T-cell (primary cell): ENCODE measurements at places on chromosomes 16 and 17. TPM values are rescaled to one million over a fixed set of nuclear protein-coding genes. Genes with fewer than 3 reads are reported as not detected.

Gene ZFPM1
- 38.4 TPM for total RNA-seq

Gene C17orf78
- total RNA-seq, result not detected

Gene GFAP
- total RNA-seq, result not detected

Gene KRTAP4-4
- not detected for total RNA-seq

Gene GINS2
- 3.7 TPM for total RNA-seq

- no peak for DNase-seq
These were observed 366.2 kb upstream of the TNRC6C start for GRCh38 chr17:77592106-77592865.

GRCh38 chr16:31532896-31533295, 5.2 kb downstream of the AHSP start:
- no peak for DNase-seq

DNA sequence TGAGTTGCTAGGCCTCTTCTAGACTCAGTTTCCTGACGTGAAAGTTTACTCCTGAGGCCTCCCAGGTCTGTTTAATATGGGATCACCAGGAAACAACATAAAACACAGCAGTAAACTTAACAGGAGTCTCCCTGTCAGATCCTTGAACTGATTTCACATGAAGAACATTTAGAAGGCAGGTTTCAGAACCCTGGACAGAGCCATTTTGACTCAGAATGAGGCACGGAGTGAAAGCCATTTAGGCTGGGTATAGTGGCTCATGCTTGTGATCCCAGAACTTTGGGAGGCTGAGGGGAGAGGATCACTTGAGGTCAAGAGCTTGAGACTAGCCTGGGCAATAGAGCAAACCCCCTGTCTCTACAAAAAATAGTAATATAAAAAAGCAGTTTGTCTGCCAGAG, 289.1 kb downstream of the CA10 start:
- no peak for DNase-seq

GRCh38 chr16:265711-266110, 10.0 kb downstream of the RGS11 start:
- no peak for DNase-seq

GRCh38 chr17:61720016-61720795, 129.2 kb upstream of the NACA2 start:
- DNase-seq, result no peak

DNA sequence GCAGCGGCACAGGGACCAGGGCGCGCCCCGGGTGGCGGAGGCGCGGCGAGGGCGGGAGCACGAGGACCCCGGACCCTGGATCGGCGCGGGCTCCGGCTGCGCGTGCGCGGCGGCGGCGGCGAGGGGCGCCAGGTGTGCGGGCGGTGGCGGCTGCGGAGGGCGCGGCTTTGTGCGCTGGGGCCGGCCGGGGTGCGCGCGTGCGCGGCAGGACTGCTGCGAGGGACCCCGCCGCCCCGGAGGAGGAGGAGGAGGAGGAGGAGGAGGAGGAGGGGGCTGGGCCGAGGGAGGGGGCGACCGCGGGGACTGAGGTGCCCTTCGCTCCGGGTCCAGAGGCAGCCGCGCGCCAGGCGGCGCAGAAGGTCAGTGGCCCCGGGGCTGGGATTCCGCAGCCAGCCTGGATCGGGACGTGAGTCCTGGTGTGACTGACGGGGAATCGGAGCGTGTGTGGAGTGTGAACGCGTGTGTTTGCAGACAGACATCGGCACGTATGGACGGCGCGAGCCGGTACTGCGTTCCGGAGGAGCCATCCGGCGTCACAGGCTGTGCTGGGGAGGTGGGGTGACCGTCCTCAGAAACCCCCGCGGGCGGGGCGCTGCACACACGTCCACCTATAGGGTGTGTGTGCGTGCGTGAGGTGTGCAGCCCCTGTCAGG, 19.5 kb upstream of the RAP1GAP2 start:
- no peak for DNase-seq

- DNase-seq, result no peak
These were observed 178.4 kb upstream of the HSBP1 start for GRCh38 chr16:83629426-83629825.

DNA sequence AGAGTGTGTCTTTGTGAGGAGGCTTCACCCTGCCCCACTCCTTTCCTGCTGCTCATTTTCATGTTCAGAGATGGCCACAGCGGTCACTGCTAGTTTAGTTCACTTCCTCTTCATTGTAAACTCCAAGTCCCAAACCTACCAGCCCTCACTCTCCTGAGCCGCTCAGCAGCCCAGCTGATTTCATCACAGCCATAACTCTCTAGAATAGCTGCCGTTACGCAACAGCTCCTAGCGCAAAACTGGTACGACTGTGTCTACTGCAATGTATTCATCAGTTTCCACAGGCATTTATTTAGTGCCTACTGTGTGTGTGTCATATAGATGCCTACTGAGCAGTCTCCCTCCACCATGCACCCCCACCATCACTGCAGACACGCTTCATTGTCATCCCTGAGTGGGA, 233.5 kb upstream of the RPL38 start:
- no peak for DNase-seq

- no peak for DNase-seq
These were observed 276.8 kb downstream of the SEC14L1 start for GRCh38 chr17:77417575-77417974.

DNA sequence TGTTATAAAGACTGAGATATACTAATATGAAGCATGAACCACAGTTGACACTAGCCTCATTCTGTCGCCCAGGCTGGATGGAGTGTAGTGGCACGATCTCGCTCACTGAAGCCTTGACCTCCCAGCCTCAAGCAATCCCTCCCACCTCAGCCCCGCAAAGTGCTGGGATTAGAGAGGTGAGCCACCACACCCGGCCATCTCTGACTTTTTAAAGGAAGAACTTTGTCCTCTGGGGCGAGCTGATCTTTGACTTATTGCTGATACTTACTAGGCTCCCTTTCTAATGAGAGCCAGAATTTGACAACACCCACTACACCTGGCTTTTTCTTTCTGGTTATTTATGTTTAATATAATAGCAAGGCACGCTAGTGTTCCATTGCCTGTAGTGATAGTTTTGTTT, 57.2 kb downstream of the CLEC16A start:
- no peak for DNase-seq

DNA sequence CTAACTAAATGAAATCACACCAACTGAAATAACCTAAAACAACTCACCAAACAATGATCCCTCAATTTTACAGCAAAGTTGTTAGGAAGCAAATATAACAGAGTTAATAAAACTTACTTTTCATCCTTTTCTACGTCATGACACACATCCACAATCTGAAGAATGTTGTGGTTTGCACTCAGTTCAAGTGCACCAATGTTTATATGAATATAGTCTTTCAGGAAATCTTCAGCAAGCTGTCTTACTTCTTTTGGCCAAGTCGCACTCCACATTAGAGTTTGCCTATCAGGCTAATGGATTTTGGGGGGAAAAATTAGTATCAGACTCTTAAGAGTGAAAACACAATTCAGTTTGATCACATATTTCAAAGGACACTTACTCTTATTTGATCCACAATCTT, 3.3 kb downstream of the DDX5 start:
- DNase-seq, result no peak

DNA sequence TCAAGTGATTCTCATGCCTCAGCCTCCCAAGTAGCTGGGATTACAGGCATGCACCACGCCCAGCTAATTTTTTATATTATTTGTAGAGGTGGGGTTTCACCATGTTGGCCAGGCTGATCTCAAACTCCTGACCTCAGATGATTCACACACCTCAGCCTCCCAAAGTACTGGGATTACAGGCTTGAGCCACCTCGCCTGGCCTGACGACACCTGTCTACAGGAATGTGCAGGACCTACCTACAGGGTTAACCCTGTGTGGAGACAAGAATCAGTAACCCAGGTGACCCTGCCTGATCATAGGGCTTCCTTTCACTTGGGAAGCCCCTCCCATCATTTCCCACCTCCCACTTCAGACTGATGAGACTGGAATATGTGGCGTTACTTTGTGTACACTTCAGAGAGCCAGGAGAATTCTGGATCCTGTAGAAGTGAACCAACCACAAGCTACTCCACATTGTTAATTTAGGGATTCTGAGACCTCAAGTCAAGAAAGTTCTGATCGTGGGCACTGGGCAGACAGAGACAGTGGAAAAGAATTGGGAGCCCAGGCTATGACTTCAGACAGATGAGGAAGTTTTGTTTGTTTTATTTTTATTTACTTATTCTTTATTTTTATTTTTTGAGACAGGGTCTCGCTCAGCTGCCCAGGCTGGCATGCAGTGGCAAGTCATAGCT, 5.7 kb upstream of the MILR1 start:
- no peak for DNase-seq

DNA sequence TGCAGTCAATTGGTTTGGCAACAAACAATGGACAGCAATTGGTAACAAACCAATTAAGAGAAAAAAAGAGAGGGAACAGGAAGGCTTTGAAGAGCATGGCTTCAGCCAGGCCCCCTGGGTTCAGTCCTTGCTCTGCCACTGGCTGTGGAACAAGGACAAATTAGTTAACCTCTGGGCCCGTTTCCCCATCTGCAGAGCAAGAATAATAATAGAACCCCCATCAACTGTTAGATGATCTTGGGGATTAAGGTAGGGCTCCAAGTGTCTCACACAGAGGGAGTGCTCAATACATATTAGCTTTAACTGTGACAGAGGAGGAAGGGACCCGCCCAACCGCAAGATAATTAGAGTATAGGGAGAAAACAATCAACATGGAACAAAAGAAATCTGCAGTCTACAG, 55.2 kb downstream of the PECAM1 start:
- no peak for DNase-seq

DNA sequence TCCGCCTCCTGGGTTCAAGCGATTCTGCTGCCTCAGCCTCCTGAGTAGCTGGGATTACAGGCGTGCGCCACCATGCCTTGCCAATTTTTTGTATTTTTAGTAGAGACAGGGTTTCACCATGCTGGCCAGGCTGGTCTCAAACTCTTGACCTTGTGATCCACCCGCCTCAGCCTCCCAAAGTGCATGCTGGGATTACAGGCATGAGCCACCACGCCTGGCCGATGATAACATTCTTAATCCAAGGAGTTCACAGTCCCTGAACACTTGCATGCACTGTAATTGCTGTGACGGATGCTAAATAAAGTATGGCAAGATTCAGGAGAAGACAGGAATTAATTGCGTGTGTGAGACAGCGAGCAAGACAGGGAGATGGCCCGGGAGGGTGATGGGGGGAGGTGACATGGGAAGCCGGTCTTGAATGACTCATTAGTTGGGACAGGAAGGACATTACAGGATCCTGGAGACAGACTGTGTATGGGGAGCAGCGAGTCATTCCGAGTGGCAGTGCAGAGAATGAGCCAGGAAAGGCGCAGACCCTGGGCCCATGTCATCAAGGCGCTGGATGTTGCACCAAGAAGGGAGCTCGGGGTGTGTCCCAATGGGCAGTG, 6.7 kb downstream of the ABCA3 start:
- DNase-seq, result no peak

GRCh38 chr17:6862825-6863224, 31.3 kb upstream of the TEKT1 start:
- DNase-seq, result no peak

DNA sequence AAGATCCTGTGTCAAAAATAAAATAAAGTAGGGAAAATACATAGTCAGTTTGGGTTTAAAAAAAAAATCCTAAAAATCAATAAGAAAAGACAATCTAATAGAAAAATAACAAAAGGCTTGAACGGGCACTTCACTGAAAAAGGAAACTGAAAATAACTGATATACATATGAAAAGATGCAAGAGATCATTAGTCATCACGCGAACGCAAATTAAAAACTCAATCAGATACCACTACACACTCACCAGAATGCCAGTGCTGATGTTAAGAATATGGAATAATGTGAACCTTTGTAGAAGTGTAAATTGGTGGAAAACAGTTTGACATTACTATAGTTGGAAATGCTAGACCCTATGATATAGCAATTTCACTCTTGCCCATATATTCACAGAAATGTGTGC, 14.6 kb downstream of the GNGT2 start:
- DNase-seq, result no peak

DNA sequence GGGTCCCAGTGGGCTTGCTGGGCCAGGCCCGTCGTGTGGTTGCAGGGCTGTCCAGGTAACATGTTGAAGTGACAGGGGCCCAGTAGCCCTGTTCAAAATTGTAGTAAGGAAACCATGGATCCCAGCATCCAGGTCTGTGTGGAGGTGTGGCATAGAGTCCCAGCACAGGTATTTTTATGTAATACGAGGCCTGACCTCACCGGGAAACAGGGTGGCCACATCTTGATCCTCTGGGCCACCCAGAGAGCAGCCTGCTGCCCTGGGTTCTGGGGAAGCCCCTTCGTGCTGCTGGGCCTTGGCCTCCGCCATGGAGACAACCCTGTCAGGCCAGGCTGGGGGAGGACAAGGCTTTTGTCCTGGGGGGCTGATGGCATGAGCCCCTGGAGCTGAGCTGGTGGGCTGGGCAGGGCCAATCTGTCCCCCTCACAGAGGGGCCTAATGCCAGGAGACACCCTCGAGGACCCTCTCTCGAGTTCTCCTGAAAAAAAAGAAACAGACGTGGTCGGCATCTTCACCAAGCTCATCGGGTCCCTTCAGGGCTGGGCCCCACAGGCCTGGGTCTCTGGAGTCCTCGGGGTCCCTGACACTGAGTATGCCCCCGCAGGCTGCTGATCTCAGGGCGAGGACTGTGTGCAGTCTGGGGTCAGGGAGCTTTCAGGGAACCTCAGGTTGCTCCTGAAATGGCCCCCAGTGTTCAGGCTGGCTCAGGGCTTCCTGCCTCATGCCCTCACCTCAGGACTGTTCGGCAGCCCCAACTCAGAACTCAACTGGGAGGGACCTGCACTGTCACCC, 47.8 kb downstream of the TNFRSF13B start:
- DNase-seq, result no peak

DNA sequence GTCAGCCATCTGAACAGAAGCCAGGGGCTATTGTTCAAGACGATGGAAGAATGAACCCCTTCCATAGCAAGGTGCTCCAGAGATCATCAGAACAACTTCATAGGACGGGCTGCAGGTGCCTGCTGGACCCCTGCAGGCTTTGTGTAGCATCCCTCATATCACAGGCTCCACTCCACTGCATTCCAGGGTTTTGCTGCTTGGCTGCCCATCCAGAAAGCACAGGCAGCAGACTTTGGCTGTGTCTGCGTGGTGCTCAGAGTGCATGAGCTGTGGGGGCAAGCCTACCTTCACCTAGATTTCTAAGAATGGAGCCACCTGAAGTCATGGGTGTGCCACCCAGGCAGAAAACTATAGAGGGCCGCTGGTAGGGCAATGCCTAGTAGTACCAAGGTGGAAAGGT, 93.9 kb upstream of the NLRP1 start:
- no peak for DNase-seq

- no peak for DNase-seq
These were observed 66.8 kb downstream of the KPNA2 start for GRCh38 chr17:68102318-68102758.

- no peak for DNase-seq
These were observed 2.4 kb downstream of the MMP15 start for GRCh38 chr16:58027916-58028455.
